ENCODE measurements at places on chromosomes 4 and X. TPM values are rescaled to one million over a fixed set of nuclear protein-coding genes. Genes with fewer than 3 reads are reported as not detected.

DNA sequence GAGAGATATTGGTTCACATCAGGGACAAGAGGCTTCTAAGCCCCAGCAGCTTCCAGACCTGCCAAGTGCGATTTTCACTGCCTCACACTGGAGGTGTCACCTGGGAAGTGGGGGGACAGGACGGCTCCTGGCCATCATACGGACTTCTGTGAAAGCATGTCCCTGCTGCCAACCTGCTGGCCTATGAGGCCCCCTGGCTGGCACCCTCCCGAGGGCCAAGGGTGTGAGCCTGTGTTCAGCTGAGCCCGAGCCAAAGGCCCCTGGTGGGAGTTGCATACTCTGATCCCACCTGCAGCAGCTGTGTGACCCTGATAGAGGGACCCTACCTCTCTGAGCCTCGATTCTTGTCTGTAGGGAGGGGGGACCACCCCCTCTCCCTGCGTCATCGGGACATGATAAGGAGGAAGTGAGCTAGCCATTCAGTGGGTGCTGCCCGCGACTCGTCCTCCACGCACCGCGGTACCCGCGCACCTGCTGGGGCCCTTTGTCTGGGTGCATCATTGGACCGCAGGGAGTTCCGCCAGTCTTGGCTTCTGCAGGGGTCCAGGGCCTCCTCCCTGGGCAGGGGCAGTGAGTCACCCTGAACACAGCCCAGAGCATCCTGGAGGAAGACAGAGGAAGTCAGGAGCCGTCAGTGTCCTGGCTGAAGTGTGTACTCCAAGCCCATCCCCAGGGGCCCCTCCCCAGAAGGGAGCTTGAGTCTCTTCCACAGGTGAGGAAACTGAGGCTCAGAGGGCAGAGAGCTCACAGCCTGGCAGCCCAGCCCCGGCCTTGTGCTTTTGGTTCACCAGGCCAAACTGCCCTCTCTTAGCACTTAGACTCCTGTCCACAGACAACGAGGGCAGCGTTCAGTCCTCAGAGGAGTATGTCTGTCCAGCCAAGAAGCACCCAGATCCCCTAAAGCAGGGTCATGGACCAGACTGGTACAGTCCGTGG, 24.1 kb downstream of the C4orf50 start:
- DNase-seq = no peak

DNA sequence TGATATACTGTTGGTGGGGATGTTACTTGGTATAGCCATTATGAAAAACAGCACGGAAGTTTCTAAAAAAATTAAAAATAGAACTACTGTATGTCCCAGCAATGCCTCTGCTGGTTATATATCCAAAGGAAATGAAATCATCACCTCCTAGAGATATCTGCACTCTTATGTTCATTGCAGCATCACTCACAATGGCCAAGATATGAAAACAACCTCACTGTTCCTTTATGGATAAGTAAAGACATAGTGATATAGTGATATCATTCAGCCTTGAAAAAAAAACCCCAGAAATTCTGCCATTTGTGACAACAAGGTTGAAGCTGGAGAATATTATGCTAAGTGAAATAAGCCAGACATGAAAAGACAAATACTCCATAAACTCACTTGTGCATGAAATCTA, 543.8 kb upstream of the SLIT2 start:
- DNase-seq = no peak

GRCh38 chrX:47097018-47097417, 18.8 kb downstream of the RGN start:
- DNase-seq = no peak

GRCh38 chr4:122635205-122635604, 14.3 kb upstream of the IL21 start:
- DNase-seq = no peak

DNA sequence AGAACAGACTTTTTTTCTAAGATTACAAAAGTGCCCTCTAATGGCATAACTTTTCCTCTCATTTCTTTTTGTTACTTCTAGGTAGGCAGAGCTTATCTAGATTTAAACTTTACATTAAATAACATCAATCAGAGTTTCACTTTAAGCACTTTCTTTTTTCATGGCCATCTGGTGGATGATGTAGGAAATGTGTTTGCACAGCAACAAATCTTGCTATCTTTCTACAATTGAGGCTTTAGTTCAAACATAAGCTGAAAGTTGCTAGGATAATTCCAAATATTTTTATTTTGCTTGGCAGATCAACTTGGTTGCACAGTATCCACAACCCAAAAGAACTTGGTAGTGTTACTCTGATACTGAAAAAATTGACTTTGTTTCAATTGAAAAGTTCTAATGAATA, 22.0 kb downstream of the NDNF start:
- no peak for DNase-seq

DNA sequence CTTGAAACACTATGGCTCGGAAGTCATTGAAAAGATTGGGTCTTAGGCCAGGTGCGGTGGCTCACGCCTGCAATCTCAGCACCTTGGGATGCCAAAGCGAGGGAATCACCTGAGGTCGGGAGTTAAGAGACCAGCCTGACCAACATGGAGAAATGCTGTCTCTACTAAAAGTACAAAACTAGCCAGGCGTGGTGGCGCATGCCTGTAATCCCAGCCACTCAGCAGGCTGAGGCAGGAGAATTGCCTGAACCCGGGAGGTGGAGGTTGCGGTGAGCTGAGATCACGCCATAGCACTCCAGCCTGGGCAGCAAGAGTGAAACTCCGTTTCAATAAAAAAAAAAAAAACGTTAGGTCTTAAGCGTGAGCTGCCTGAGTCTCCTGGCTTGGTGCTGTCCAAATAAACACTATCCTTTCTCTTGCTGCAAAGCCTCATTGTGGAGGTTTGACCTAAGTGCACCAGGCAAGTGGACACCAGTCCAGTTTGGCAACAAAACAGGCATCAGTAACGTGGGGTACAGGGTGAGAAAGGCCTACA, 185.9 kb downstream of the DHRSX start:
- no peak for DNase-seq

- no peak for DNase-seq
These were observed 868 bp downstream of the DACH2 start for GRCh38 chrX:86149119-86149518.

GRCh38 chr4:158236304-158237030, 26.2 kb downstream of the TMEM144 start:
- DNase-seq = no peak

DNA sequence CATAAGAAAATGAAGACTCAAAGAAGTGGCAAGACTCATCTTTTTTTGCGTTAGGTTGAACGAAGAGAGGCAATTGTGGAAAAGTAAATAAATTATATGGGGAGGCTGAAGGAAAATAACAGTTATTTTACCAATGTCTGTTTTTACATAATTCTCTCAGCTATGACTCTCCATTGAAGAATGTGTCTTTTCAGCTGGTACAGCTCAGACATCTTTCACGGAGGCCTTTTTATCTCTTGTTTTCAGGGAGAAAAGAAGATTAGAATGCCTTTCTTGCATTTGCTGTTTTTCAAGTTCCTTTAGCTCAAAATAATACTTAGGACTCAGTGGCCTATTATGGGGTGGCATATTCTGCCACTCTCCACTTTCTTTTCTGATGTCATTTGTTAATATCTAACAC, 153.0 kb downstream of the ADAM29 start:
- no peak for DNase-seq

GRIA3 gene
- total RNA-seq = 0.73 TPM

SFRP2 gene
- not detected for total RNA-seq

Measured in Right ventricle myocardium inferior (tissue), 1 donor.